ENCODE measurements at places on chromosomes 2 and 18. TPM values are rescaled to one million over a fixed set of nuclear protein-coding genes. Genes with fewer than 3 reads are reported as not detected.

SRD5A2 gene
- total RNA-seq, result not detected

DNAJC5G gene
- total RNA-seq, result not detected

WDSUB1 gene
- 15.2 TPM for total RNA-seq

CRACDL gene
- not detected for total RNA-seq

TNP1 gene
- total RNA-seq, result not detected

SLC25A12 gene
- total RNA-seq, result 16.9 TPM

PRLH gene
- not detected for total RNA-seq

TDRD15 gene
- total RNA-seq, result not detected

GALNT13 gene
- 0.17 TPM for total RNA-seq

UGT1A7 gene
- not detected for total RNA-seq

TYMS gene
- total RNA-seq, result 16.8 TPM

KCNK3 gene
- 0.26 TPM for total RNA-seq

ARHGAP15 gene
- not detected for total RNA-seq

C2orf80 gene
- total RNA-seq, result not detected

CNDP1 gene
- total RNA-seq, result not detected

FRZB gene
- 2.0 TPM for total RNA-seq

ASAP2 gene
- 16.4 TPM for total RNA-seq

SS18 gene
- 90.8 TPM for total RNA-seq

FAM228A gene
- total RNA-seq, result 0.99 TPM

GKN1 gene
- not detected for total RNA-seq

ACKR3 gene
- total RNA-seq, result 0.17 TPM

ZNF2 gene
- 11.8 TPM for total RNA-seq

SIX2 gene
- total RNA-seq, result not detected

SPATA3 gene
- total RNA-seq, result not detected

NETO1 gene
- 0.26 TPM for total RNA-seq

SGO2 gene
- total RNA-seq, result 5.4 TPM

ERICH2 gene
- 3.1 TPM for total RNA-seq

CCL20 gene
- not detected for total RNA-seq

ANKRD30B gene
- total RNA-seq, result under 0.01 TPM

TEX44 gene
- total RNA-seq, result not detected

EPB41L3 gene
- 37.0 TPM for total RNA-seq

PLGLB1 gene
- 0.99 TPM for total RNA-seq

ABCG8 gene
- total RNA-seq, result not detected

CYRIA gene
- 10.2 TPM for total RNA-seq

SERPINB4 gene
- total RNA-seq, result not detected

GALNT14 gene
- total RNA-seq, result 0.83 TPM

RRM2 gene
- 1.5 TPM for total RNA-seq

CDK15 gene
- total RNA-seq, result 1.3 TPM

TGFA gene
- total RNA-seq, result not detected

LIMS3 gene
- total RNA-seq, result not detected

REEP1 gene
- not detected for total RNA-seq

ALPI gene
- total RNA-seq, result not detected

ITPRIPL1 gene
- 4.6 TPM for total RNA-seq

UGT1A5 gene
- not detected for total RNA-seq

LRATD1 gene
- total RNA-seq, result 0.51 TPM

GALNT5 gene
- total RNA-seq, result 32.4 TPM

CD302 gene
- total RNA-seq, result 9.4 TPM

AQP4 gene
- total RNA-seq, result not detected

RPIA gene
- 6.4 TPM for total RNA-seq

PPP1R1C gene
- total RNA-seq, result 0.50 TPM

ZNF396 gene
- 5.0 TPM for total RNA-seq

SCLY gene
- total RNA-seq, result 13.6 TPM

HS1BP3 gene
- total RNA-seq, result 38.1 TPM

TACR1 gene
- not detected for total RNA-seq

LYPD6 gene
- under 0.01 TPM for total RNA-seq

KRTCAP3 gene
- total RNA-seq, result not detected

AQP12B gene
- not detected for total RNA-seq

COPS8 gene
- total RNA-seq, result 82.1 TPM

ZAP70 gene
- total RNA-seq, result not detected

Data from fibroblast of lung (primary cell).